ENCODE measurements at places on chromosomes 13 and 19. TPM values are rescaled to one million over a fixed set of nuclear protein-coding genes. Genes with fewer than 3 reads are reported as not detected.

ZSCAN18 gene
- 49.1 TPM for total RNA-seq

PDX1 gene
- total RNA-seq, result not detected

CD70 gene
- total RNA-seq, result not detected

ZNF524 gene
- 5.4 TPM for total RNA-seq

KBTBD6 gene
- total RNA-seq, result 11.5 TPM

FRY gene
- 7.6 TPM for total RNA-seq

DNA sequence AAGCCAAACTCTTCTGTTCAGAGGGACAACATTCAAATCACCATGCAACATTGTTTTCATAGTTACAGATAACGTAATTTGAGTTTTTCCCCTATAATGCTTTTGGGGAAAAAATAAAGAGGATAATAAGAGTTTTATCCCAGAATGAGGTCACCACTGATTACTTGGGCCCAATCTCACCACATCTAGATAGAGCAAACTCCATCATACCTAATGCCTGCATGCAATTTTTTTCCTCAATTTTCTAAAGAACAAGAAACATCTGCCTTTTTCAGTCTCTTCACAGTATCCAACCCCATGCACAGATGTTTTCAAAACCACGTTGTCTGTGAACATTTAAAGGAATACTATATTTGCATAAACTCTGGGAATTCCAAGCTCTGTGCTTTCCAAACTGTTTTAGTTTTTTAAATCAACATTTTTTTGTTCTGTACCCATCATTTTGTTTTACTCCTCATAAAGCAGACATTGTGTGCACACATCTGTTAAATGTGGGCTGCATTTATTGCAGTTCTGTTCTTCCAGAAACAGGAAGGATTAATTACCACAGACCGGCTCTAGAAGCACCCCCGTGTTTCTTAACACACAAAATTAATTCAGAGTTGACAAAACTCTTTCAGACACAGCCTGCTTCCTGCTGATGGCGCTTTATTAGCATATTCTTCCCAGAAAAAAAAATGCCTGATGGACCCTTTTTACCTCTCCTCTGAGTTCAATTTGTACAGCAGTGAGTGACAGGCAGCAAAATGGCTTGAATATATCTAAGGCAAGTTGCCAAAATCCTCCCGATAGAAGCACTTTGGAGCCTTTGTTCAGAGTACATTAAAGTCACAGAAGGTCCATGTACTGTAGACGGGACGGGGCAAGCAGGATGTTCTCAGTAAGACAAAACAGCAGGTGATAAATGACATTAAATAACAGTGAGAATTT is 1171.9 kb downstream of the EFNB2 start:
- no peak overlapping the region for H3K27ac ChIP-seq
- H3K36me3 ChIP-seq, result no peaks in the 10 kb centered on the region
- H3K4me3 ChIP-seq, result no peak overlapping the region
- peak; percentile 20 for DNase-seq

DNA sequence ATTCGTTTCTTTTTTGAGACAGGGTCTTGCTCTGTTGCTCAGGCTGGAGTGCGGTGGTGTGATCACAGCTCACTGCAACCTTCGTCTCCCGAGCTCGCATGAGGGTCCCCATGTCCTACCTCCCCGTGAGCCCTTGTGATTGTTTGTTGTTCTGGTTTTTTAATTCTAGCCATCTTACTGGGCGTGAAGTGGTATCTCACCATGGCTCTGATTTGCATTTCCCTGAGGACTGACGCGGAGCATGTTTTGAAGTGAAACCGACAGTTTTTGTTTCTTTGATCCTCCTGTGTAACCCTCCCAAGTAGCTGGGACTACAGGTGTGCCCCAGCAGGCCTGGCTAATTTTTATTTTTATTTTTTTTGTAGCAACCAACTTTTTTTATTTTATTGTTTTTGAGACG is 21.7 kb downstream of the GNG7 start:
- DNase-seq, result no peak
- no peak overlapping the region for H3K27ac ChIP-seq
- no peaks in the 10 kb centered on the region for H3K36me3 ChIP-seq
- H3K4me1 ChIP-seq, result no peaks in the 10 kb centered on the region

- H3K4me1 ChIP-seq, result peaks cover 28% of the 10 kb centered on the region
- peak; percentile 64 for DNase-seq
- peaks cover 85% of the 10 kb centered on the region for H3K27me3 ChIP-seq
- no peak overlapping the region for H3K27ac ChIP-seq
- H3K36me3 ChIP-seq, result no peaks in the 10 kb centered on the region
Measured at GRCh38 chr19:30229525-30230174, 142.5 kb upstream of the ZNF536 start.

DNA sequence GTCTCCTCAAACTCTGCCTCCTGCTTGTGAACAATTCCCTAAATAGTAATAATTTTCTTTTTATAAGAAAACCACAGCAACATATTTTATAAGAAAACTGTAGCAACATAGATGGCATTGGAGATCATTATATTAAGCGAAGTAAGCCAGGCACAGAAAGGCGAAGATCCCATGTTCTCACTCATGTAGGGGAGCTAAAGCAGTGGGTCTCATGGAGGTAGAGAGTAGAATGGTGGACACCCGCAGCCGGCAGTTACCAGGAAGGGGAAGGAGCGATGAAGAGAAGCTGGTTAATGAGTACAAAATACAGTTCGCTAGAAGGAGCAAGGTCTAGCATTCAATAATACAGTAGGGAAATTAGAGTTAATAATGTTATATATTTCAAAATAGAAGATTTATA is 42.9 kb downstream of the CRYL1 start:
- no peaks in the 10 kb centered on the region for H3K4me1 ChIP-seq
- no peaks in the 10 kb centered on the region for H3K27me3 ChIP-seq
- H3K4me3 ChIP-seq, result no peak overlapping the region
- H3K27ac ChIP-seq, result no peak overlapping the region
- DNase-seq, result no peak

GRCh38 chr13:41649659-41650058 is 192.3 kb downstream of the RGCC start:
- no peaks in the 10 kb centered on the region for H3K4me1 ChIP-seq
- no peak overlapping the region for H3K27ac ChIP-seq
- H3K27me3 ChIP-seq, result no peaks in the 10 kb centered on the region
- DNase-seq, result peak; percentile 46

DNA sequence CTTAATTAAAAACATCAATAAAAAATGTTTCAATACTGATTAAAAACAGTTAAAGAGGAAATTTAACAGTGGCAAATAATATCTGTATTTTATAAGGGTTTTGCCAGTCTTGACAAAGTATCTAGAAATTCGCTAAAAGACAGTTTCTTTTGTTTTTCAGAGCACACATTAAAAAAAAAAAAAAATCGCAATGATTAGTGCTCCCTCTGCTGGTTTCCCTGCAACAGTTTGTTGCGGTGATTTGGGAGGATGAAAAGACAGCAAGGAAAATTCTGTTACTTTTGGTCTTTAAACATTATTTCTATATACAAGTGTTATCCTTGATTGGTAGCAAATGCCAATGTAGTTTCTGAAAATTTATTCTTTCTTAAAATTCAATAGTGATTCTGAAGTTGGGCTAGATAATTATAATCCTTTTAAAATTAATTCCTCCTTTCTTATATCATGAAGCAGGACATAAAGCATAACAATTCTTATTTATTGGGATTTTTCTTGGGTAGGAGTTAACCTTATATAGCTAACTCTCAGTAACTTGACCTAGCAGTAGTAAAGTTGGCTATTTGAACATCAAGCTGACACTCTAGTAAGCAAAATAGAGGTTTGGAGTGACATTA is 23.1 kb upstream of the SPRY2 start:
- DNase-seq, result peak; percentile 47
- no peaks in the 10 kb centered on the region for H3K36me3 ChIP-seq
- H3K4me1 ChIP-seq, result peaks cover 23% of the 10 kb centered on the region
- H3K27ac ChIP-seq, result no peak overlapping the region

DNA sequence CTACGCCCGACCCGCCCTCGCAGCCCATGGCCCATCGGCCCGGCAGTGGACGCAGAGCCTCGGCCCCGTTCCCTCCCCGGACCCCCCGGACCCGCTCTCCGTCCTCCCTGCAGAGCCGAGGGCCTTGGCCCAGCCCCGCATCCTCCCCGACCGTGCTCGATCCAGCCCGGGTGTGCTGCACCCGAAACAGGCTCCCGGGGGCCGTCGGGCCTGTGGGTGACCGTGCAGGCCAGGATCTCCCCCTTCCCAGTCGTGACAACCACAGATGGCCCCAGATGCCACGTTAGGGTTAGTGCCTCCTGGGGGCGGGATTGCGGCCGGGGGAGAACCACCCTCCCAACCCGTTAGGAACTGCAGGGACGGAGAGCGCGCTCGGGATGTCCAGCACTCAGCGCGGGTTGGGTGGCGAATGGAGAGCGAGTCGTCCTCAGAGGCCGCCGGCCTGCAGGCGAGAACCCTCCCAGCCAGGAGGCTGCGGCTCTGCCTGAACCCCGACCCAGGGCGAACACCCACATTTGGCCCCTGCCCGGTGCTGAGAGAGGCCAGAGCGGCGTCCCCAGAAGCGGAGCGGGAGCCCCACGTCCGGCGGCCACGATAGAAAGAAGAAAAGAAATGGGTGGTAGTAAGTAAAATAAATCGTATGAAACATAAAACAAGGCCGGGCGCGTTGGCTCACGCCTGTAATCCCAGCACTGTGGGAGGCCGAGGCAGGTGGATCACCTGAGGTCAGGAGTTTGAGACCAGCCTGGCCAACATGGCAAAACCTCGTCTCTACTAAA is 6.7 kb upstream of the MADCAM1 start:
- peak; percentile 77 for DNase-seq
- peaks cover 10% of the 10 kb centered on the region for H3K27me3 ChIP-seq
- H3K4me3 ChIP-seq, result peak overlapping the region; percentile 90

DNA sequence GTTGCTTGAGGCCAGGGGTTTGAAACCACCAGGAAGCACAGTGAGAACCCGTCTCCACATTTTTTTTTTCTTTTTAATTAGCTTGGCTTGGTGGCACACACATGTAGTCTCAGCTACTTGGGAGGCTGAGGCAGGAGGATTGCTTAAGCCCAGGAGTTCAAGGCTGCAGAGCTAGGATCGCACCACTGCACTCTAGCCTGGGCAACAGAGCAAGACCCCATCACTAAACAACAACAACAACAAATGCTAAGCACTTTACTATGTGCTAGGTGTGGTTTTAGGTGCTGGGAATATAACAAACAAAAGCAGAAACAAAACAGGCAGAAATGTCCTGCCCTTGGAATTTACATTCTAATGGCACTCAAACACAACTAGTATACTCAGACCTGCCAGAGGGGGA is 51.3 kb downstream of the RYR1 start:
- DNase-seq, result no peak
- no peaks in the 10 kb centered on the region for H3K4me1 ChIP-seq
- H3K36me3 ChIP-seq, result no peaks in the 10 kb centered on the region
- H3K4me3 ChIP-seq, result no peak overlapping the region
- H3K27ac ChIP-seq, result no peak overlapping the region
- no peaks in the 10 kb centered on the region for H3K27me3 ChIP-seq

DNA sequence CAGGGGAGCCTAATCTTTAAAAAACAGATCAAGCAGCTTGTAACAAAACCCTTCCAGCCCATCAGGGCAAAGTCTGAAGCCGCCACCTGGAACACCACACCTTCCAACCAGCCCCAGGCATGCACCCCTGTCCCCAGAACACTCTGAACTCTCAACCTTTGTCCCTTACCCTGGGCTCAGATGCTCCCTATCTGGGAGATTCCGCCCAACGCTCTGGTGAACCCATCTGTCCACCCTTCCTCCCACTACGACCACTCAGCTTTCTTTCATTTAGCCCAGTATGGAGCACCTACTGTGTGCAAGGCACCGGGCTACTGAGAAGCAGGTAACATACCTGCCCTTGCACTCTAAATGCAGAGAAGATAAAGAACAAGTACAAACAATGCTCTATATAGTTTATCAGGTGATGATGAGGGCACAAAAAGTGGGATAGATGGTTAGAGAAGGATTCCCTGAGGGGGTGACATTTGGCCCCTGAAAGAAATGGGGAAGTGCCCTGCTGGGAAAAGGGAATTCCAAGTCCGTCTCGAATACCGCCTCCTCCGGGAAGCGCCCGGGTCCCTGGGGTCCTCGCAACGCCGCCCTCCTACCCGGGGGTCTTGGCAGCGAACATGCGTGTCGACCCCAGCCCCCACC is 629 bp downstream of the PEPD start:
- H3K4me1 ChIP-seq, result peaks cover 30% of the 10 kb centered on the region
- H3K36me3 ChIP-seq, result no peaks in the 10 kb centered on the region
- no peaks in the 10 kb centered on the region for H3K27me3 ChIP-seq
- DNase-seq, result peak; percentile 16
- peak overlapping the region; percentile 88 for H3K4me3 ChIP-seq
- no peak overlapping the region for H3K27ac ChIP-seq

- H3K4me3 ChIP-seq, result no peak overlapping the region
- H3K27me3 ChIP-seq, result no peaks in the 10 kb centered on the region
- DNase-seq, result no peak
- no peaks in the 10 kb centered on the region for H3K4me1 ChIP-seq
- H3K27ac ChIP-seq, result no peak overlapping the region
Measured at GRCh38 chr13:113646921-113647340, 11.1 kb downstream of the ATP4B start.

DNA sequence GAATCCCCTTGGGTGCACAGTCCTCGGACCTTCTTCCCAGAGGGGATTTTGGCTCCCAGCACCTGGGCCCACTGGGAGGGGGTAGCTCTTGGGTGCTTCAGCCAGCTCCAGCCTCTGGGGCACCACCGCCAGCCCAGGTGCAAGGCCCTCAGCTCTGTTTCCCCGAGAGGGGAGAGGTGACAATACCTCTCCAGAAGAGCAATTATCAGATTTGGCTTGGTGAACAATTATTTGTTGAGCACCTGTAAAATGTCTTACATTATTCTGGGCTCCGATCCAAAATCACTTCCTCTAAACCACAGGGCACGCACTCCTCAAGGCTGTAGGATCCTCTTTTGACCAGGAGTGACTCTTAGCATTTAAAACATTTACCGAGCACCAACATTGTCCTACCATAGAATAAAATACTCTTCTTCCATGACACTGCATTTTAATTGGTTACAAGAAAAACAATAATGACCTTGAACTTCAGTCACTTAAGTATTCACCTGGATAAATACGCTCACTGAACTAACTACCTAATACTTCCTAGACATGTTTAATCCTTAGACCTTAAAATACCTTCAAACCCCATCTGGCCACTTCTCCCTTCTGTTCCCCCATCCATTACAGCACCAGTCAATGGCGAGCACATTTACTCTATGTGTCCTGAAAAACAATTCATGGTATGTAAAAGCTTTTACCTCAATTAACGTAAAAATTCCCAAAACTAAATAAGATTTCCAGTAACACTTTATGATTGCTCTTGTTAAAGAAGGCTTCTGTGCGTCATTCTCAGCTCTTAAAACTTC is 54.8 kb downstream of the ABCC4 start:
- H3K4me3 ChIP-seq, result no peak overlapping the region
- H3K36me3 ChIP-seq, result no peaks in the 10 kb centered on the region
- H3K27me3 ChIP-seq, result no peaks in the 10 kb centered on the region
- H3K27ac ChIP-seq, result no peak overlapping the region
- H3K4me1 ChIP-seq, result no peaks in the 10 kb centered on the region

DNA sequence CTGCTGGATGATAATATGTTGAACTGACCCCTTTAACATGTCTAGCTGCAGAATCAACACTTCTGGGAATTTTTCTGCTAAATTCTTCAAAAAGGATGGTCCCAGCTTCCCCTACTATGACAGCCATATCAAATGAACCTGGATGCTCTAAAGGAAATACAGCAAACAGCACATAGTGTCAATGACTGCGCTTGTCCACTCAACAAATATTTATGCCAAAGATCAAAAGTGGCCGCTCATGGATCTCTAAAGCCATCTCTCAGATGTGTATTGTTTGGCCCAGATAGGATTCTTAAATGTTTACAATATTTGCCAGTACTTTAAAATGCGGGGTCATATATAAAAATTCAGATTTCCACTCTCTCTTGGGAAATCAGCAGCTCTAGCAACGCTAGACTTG is 3.3 kb downstream of the TBC1D4 start:
- no peak overlapping the region for H3K4me3 ChIP-seq
- H3K27me3 ChIP-seq, result peaks cover 20% of the 10 kb centered on the region
- no peak for DNase-seq
- no peak overlapping the region for H3K27ac ChIP-seq

Measured in neural progenitor cell (in vitro differentiated cells).